IPS DF 19.7 (cell line): ENCODE measurements at places on chromosomes 1 and 21.

GRCh38 chr1:176733661-176734060 is 270.7 kb downstream of the PAPPA2 start:
- no peak for DNase-seq

GRCh38 chr1:17196496-17197185 is 8.3 kb upstream of the PADI1 start:
- no peak for DNase-seq

GRCh38 chr1:6385488-6386191 is 7.9 kb downstream of the ACOT7 start:
- DNase-seq, result peak; percentile 90

DNA sequence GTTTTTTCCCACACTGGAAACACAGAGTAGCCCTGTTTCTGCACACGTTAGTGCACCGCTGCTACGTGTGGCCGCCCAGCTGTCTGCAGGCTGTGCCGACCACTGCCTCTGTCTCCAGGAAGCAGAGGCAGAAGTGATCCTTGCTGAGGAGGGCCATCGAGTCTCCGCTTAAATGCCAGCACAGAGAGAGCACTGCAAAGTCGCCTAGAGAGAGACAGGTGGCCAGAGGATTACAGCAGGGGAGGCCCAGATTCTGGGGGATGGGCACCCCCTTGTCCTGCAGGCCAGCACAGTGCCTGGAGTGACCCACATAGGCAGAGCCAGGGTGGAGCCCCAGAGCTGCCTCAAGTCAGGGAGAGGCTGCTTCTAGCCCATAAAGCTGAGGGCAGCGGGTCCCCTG is 6.1 kb downstream of the TPRG1L start:
- DNase-seq, result no peak

DNA sequence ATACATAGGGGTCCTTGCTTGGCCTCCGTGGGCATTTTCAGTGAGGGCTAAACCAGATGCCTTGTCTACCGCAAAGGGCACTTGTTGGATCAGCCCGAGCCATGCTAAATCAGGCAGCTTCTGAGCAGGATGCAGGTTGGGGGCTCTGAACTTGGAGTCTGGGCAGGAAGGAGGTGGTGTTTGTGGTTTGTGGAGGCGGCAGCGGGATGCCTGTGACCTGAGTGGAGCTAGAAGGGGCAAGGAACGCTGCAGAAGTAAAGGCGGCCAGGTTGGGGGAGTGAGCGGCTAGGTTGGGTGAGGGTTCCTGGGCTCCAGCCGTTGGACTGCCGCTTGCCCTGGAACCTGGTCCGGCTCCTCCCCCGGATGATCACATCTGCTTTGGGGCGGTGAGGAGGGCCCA is 183.9 kb downstream of the CAMTA1 start:
- no peak for DNase-seq

DNA sequence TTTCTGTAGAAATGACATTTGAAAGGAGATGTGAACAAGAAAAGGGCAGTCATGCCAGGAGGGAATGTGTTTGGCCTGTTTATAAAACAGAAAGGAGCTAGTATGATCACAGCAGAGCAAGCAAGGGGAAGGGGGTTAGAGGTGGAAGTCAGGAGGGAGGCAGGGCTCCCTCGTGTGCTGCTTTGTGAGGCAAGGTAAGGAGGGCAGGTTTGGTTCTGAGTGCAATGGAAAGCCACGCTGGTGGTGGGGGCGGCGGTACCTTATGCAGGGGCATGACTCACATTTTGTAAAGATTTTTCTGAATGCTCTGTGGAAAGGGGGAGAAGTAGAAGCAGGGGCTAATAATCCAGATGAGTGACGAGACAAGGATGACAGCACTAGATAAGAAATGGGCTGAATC is 197.5 kb upstream of the C8B start:
- DNase-seq, result no peak

- no peak for DNase-seq
These were observed 31.9 kb upstream of the FHAD1 start for GRCh38 chr1:15215116-15215515.

GRCh38 chr1:24018611-24019580 is 38.8 kb upstream of the SRSF10 start:
- peak; percentile 28 for DNase-seq

GRCh38 chr1:206715552-206716158 is 30.9 kb downstream of the MAPKAPK2 start:
- no peak for DNase-seq

- no peak for DNase-seq
These were observed 26.7 kb downstream of the DMAP1 start for GRCh38 chr1:44239961-44240371.
